SHP77 treated with DMSO at 0.1 percent for 48 hours (cell line): ENCODE measurements at places on chromosomes 12 and 14.

DNA sequence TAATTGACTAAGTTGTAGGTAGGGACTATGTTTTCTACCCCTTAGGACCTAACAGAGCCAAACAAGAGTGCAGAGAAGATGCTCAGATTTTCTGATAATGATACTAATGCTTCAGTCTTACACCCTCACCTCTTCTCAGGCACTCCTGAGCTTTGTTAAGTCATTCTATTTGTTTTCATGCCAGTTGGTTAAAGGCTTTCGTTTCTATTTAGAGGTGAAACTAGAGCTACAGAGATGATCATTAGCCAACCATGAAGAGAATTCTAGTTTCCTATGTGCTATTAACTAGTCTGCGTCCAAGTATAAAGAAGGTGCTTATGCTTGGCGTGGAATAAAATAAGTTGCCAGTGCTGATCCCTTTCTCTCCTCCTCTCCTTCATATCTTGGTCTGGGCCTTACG lies 34.6 kb upstream of the PYGL start:
- DNase-seq = no peak

DNA sequence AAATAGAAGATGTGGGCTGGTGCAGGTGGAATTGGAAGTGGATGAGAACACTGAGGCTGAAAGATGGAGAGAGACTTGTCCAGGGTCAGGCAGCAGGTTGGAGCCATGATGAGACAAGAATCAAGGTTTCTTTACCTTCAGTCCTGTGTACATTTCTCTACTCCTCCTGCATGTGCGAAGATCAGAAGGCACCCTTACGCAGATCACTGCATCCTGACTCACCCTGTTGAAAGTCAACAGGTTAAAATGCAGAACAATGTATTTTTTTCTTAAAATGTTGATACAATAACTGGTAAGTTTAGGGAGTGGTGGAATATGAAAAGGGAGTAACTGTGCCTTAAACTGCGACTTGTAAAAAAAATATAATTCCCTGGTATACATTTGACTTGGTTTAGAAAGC lies 47.8 kb downstream of the TESPA1 start:
- no peak for DNase-seq

DNA sequence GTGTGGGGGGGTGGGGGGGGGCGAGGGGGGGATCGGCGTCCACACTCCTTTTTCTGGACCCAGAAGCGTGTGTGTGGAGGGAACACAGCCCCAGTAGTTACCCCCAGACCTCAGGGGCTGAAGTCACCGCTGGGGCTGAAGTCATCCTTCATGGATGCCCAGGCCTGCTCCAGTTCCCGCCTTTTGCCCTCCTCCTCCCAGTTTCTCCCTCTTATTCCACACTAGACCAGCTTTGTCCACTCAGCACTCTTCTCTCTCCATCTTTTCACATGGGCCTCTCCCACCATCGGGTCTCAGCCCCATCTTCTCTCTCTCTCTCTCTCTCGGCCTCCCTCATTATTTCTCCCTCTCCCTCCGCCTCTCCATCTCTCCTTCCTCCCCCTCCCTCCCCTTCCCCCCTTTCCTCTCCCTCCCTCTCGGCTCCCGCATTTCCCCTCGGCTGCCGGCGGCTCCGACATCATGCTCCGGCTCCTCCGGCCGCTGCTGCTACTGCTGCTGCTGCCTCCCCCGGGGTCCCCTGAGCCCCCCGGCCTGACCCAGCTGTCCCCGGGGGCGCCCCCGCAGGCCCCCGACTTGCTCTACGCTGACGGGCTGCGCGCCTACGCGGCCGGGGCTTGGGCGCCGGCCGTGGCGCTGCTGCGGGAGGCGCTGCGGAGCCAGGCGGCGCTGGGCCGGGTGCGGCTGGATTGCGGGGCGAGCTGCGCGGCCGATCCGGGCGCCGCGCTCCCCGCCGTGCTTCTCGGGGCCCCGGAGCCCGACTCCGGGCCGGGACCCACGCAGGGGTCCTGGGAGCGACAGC lies at the start of gene P3H3:
TSS of gene P3H3 (plus strand) at position 426 of the 799 bp plus-strand sequence. CDS start at position 460, 34 bp downstream.
- DNase-seq = no peak

- DNase-seq = no peak
Measured at GRCh38 chr14:74852922-74853530, 22.9 kb downstream of the PROX2 start.

- DNase-seq = no peak
Measured at GRCh38 chr12:42386308-42386707, 60.3 kb downstream of the PPHLN1 start.

DNA sequence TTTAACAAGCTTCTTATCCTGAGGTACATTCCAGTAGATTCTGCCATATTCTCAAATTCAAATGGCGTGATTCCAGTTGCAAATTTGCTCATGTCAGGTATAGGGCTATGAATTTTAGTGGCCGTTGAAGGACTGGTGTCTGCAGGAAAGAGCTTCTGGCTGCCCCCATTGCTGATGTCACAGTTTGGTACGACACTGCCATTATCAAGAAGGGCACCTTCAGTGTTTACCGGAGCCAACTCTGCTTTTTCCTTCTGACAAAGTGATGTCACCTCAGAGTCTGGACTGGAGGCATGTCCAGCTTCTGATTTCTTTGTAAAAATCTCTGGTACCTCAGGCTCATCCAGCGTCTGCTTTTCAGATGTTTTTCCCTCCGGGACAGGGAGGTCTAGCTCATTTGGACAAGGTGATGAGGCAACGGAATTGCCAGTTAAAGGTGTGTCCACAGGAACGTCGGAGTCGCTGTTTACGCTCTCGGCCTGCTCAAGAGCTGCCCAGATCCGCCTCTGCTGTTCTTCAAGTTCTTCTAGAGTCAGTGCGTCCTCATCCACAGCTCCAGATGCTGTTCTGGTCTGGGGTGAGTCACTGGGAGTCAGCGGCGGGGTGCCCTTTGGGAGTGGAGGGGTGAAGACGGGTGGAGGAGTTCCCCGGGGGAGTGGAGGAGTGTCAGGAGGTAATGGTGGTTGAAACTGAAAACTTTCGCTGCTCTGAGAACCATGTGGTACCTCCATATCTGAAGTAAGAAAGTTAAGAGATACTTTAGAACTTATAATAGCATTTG lies 27.0 kb downstream of the ZCCHC8 start:
- DNase-seq = no peak

DNA sequence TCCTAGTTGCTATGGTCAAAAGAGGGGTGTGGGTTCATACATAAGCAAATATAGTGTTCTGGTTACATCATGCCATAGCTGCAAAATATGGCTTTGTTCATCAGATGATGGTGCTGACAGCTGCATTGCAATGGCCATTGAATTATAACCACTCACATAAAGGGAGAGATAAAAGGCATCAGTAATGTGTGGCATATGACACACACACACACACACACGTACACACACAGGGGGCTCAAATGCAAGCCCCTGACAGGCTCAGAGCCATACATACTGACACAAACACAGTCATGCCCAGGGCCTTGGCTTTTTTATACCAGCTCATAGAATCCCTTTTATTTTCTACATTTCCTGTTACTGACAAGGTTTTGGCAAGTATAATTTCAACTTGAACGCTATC lies 698.9 kb downstream of the BCL11B start:
- no peak for DNase-seq

DNA sequence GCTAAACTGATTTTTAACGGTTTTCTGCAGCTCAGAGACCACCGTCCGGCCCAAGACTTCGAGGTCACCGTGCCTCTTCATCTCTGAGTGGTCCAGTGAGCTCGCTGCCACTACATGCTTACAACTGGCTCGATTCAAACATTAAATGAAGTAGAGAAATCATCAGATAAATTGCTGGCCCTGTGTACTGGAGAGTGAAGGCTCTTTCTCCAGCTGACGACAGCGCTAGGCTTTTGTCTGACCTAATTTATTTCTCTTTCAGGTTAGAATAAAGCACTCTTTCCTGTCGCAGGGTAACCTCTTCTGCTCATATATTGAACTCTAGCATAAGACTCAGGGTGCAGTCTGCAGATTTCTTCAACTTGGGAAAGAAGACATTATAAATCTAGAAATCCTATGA lies 6.4 kb downstream of the BCL11B start:
- no peak for DNase-seq

GRCh38 chr12:55812088-55812487 lies 5.4 kb downstream of the SARNP start:
- DNase-seq = no peak

DNA sequence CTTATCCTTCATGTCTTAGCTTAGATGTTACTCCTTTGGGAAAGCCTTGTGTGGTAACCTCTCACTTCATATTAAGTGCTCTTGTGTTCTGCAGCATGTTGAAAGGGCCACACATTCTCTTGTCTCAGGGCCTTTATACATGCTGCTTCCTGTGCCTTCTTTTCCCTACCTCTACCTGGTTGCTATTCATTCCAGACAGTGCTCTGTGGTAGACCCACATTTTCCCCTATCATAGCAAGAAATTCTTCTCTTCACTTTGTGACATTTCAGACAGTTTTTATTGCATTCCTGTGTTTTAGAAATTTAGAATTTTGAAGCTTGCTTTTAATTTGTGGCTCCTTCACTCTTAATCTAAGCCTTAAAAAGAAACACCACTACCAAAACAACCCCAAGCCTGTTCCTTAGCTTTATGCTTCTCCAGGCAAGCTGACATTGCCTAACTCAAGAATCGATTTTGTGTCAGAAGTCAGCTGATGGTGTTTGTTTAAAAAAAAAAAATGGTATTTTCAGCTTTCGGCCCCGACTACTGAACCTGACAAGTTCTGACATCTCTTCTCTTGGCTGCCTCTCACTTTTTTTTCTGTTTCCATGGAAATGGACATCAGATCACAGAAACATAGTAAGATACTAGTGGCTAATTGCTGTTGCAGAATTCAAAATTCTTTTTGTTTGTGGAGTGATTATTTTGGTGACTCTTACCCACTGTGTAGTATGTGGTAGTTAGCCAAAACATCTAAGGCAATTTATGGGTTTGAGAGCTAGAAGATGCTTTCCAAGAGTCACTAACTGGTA lies 156.3 kb downstream of the NUBPL start:
- DNase-seq = no peak

GRCh38 chr12:5171701-5172100 lies 128.0 kb downstream of the KCNA5 start:
- no peak for DNase-seq

DNA sequence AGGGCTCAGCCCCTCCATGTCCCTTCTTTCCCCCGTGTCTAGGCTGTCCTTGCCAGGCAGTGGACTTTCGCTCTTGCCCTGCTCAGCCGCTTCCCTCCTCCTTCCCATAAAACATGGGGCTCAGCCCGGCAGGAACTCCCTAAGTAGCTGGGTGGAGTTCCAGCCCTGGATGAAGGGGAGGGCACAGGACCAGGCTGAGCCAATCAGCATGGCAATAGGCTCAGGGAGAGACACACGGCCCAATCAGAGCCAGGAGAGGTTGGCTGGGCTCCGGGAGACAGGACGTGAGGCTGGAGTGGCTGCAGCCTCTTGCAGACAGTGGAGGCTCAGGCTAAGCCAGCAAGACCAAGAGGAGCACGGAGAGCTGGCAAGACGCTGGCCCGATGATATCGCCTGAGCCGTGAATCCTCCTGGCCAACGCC lies 54.3 kb downstream of the GALNT9 start:
- DNase-seq = peak; percentile 72
